Stimulated activated CD4-positive, alpha-beta T cell treated with anti-CD3 and anti-CD28 coated beads, Interleukin-2, amount 100 ng/mL, for 24 hours (primary cell): ENCODE measurements at places on chromosomes 2 and 18.

- no peak for DNase-seq
Measured at GRCh38 chr2:181992776-181993175, 7.1 kb downstream of the PPP1R1C start.

DNA sequence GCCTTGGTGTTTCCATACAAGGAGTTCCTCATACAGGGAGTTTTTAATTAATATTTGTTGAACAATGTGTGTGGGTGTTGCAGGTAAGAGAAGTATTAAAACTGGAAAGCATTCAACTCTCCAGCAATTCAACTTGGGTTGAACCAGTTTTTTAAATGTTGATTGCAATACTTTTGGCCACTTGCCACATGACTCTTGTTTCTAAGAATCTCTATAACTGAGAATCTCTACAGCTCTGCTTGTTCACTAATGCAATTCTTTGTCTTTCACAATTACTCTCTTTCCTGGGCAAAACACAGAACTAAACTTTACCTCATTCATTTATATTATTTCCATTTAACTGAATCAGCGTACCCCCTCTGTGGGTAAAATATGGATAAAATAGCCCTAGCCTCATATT is 429.4 kb downstream of the ARHGAP15 start:
- no peak for DNase-seq

GRCh38 chr2:136195226-136195625 is 77.3 kb upstream of the CXCR4 start:
- no peak for DNase-seq

- no peak for DNase-seq
Measured at GRCh38 chr2:150729495-150729955, 242.1 kb upstream of the RND3 start.

DNA sequence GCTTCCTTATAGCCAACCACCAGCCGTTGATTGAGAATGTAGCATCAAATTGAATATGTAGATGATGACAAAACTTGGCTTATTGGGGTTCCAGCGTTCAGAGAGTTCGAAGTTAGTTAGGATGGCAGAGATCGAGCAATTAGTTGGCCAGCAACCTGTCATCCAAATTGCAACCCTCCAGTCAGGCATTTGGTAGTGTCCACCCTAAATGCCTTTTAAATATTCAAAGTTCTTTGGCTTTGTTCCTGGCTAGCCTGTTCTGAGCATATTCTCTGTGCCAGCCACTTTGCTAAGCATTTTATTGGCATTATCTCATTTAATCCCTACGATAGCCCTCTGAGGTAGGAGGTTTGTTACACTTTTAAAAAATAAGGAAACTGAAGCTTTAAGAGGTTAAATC is 342.8 kb downstream of the SETBP1 start:
- no peak for DNase-seq

GRCh38 chr2:54308186-54308585 is 52.2 kb upstream of the TSPYL6 start:
- no peak for DNase-seq

GRCh38 chr2:54814389-54815147 is 91.1 kb downstream of the EML6 start:
- no peak for DNase-seq

GRCh38 chr2:174438146-174438886 is 42.8 kb downstream of the SCRN3 start:
- no peak for DNase-seq

DNA sequence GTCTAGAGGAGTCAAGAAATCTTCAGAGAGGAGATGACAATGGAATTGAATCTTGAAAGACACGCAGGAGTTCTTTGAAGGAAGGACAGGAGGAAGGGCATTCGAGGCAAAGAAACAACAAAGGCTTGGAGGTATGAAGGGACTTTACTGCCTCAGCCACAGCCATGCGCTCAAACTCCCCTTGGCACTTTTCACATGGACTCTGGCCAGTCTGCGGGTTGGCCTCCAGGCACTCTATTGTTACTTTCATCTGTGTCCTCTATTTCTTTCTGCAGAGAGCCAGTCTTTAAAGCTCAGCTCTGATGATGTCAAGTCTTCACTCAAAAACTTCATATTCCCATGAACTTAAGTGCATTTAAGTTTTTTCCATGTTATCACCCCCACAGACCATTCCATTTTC is 95.4 kb downstream of the ZAP70 start:
- DNase-seq: no peak

GRCh38 chr2:32553829-32554432 is 73.9 kb upstream of the TTC27 start:
- DNase-seq: no peak
